Peyer's patch (tissue), 4 donors: ENCODE measurements at places on chromosomes 2 and 18.

- DNase-seq: no peak
Observed at GRCh38 chr2:45699032-45699658, 47.7 kb downstream of the PRKCE start.

DNA sequence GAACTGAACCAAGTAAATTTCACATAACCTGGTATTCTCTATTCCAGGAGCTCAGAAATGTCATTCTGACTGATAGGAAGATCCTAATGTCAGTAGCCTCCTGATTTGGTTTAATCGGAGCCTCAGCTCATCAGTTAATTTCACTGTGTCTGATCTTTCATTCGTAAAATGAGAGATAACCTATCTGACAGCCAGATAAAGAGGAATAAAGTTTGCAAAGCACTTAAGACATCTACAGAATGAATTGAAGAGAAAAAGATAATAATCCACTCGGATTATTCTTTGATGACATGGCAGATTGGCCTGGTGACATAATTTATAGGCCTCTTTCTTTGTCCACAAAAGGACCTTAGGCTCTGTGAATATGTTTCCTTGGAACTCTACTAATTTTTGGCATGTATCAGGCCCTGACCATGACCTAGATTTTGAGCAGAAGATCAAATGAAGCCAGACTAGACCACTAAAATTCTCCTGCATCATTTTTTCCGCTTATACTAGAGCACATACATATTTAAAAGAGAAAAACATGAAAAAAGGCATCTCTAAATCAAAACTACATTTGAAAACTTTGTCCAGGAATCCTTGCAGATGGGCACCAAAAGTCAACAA lies 312.4 kb downstream of the MTX2 start:
- DNase-seq: no peak

DNA sequence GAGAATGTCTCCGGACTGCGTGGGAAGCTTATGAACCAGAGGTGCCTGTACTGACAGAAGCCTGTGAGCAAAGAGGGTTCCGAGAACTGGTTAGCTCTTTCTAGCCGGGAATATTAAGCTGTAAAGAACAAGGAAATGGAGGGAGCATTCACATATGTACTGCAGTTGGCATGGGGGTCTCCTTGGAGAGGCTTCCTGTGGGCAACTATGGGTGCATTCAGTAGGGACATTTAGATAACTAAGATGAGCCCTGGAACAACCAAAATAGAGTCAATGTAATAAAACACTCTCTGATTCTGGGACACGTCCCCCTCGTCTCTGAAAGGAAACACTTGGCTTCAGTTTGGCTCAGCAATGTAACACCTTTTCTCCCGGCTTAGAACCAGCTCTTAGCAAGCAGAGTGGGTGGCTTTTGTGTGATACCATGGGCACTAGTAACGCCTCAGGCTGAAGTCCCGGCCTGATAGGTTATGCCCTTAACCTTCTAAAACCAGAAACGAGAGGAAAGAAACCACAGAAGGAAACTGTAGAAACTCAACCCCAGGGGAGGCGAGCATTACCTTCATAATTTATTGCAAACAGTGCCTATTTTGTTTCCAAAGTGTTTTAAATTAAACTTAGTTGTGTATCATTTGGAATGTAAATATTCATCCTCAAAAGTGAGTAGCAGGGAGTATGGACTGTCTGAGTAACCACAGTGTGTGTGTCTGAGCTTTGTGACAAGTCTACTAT lies 48.8 kb upstream of the LPIN2 start:
- no peak for DNase-seq

- DNase-seq: no peak
Observed at GRCh38 chr2:39998617-39999016, 219.6 kb upstream of the THUMPD2 start.

- no peak for DNase-seq
Observed at GRCh38 chr18:22026889-22027288, 142.5 kb upstream of the GATA6 start.
